ENCODE measurements at places on chromosomes 5 and 9. TPM values are rescaled to one million over a fixed set of nuclear protein-coding genes. Genes with fewer than 3 reads are reported as not detected.
A peak's percentile ranks its signal among the peaks of the same experiment; 100 is the strongest.

DNA sequence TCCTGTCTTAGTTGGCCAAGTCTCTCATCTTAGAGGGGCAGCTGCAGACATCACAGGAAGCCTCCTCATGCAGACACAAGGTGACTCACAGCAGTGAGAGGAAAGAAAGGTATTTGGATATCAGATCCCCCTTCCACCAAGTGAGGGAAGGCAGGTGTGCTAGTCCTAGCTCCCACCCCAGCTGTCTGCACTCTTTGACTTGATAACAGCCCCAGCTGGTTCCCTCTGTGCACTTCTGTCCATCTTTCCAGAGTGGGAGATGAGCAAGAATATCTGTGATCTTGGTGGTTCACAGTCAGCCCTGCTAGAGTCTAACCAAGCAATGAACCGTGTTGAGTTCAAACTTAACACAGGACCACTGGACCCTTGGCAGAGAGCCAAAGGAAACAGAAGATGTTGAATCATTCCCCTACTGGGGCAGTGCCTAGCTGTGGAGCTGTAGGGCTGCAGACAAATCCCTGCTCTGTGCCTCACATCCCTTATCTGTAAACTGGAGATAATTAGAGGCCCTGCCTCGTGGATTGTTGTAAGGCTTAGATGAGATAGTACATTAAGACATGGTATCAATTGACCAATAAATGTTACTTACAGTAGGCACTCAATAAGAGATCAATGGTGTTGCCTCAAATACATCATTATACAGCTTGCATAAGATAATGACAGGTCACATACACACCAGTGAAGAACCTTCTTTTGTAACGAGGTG lies 39.1 kb downstream of the SH3RF2 start:
- peak; percentile 68 for DNase-seq

- DNase-seq: no peak
Observed at GRCh38 chr9:136765041-136765440, 723 bp upstream of the LCN15 start.

SIT1 gene
- not detected for total RNA-seq

DNA sequence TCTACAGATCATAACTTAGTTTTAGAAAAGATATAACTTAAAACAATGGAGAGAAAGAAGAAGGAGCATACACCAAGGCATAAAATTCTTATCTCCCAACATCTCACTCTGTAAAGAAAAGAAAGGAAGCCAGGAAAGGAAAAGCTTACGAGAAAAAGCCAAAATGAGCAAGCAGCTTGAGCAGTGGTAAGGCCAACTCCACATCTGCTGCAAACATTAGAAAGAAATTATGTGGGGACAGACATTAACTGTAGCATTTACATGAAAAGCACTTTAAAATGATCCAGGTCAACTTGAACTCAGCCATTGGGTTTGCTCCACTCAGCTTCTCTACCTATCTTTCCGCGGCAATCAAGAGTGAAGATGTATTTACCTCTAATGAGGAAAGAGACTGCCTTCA lies 176.9 kb downstream of the BNC2 start:
- no peak for DNase-seq

GRCh38 chr9:86333651-86334050 lies 20.6 kb downstream of the TUT7 start:
- no peak for DNase-seq

DNA sequence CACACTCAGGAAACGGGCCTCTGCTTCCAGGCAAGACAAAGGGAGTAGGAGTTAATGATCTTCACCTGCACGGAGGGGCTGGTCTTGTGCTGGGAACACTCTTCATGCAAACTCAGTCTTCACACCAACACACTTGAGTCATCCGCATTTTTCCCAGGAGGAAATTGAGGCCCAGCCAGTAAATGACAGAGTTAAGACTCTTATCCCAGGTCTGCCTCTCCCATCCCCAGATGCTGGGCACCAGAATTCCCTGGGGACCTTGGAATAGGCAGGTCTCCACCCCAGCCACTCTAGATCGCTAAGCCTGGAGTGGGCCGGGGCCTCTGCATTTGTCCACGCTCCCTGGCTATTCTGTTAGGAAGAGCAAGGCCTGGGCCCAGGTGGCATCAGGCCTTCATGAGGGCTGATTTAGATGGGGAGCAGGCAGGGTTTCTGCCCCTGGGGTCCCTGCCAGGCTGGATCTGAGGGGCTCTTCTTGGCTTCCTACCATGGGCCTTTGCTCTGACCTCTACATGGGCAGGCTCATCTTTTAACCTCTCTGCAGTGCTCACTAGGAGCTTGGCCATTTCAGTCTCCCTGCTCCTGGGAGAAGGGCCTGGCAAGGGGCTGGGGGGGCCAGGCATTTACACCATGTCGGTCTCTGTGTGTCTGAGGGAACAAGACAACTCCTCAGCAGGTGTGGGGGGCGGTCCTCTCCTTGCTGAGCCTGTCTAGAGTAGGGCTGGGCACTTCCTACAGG lies 77.3 kb downstream of the AMBP start:
- DNase-seq: no peak

DNA sequence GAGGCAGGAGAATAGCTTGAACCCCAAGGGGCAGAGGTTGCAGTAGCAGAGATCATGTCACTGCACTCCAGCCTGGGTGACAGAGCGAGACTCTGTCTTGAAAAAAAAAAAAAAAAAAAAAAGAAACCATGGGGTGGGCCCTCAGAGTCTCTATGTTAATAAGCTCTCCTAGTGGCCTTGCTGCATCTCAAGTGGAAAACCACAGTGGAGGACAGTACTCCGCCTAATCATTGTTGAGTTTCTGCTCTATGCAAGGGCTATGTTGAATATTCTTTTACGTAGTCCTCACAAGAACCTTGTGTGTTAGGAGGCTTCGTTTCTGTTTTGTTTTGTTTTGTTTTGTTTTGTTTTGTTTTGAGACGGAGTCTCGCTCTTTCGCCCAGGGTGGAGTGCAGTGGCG lies 48.9 kb downstream of the TJP2 start:
- DNase-seq: no peak

CLIC3 gene
- 0.33 TPM for total RNA-seq

LTC4S gene
- 0.66 TPM for total RNA-seq

- DNase-seq: no peak
Observed at GRCh38 chr5:21802869-21803490, 1050.2 kb downstream of the CDH12 start.

LCN12 gene
- total RNA-seq: not detected

DNA sequence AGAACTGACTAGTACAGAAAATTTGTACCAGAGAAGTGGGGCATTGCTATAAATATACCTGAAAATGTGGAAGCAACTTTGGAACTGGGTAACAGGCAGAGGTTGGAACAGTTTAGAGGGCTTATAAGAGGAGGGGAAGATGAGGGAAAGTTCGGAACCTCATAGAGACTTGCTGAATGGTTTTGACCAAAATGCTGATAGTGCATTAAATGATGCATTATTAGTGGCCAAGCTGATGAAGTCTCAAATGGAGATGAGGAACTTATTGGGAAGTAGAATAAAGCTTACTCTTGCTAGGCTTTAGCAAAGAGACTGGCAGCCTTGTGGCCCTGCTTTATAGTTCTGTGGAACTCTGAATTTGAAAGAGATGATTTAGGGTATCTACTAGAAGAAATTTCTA lies 189.8 kb downstream of the FGF10 start:
- DNase-seq: no peak

DNA sequence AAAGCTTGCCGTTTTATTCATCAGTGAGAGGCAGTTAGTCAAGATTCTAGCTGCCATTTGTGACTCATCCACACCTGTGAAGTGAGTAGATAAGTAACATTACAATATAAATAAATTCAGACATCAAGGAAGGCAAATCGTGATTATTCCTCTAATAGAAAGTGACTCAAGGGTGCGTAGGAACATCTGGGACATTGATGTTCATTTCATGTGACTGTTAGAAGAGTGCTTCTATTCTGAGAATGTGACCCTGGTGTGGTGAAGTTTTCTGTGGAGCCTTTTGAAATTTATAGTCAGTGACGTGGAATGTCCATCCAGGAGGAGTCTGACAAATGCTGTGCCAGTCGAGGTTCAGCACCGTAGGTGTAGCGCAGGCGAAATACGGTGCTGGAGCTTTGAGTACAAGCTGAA lies 48.4 kb upstream of the FAM240B start:
- DNase-seq: no peak

TBC1D13 gene
- total RNA-seq: 12.3 TPM

DNA sequence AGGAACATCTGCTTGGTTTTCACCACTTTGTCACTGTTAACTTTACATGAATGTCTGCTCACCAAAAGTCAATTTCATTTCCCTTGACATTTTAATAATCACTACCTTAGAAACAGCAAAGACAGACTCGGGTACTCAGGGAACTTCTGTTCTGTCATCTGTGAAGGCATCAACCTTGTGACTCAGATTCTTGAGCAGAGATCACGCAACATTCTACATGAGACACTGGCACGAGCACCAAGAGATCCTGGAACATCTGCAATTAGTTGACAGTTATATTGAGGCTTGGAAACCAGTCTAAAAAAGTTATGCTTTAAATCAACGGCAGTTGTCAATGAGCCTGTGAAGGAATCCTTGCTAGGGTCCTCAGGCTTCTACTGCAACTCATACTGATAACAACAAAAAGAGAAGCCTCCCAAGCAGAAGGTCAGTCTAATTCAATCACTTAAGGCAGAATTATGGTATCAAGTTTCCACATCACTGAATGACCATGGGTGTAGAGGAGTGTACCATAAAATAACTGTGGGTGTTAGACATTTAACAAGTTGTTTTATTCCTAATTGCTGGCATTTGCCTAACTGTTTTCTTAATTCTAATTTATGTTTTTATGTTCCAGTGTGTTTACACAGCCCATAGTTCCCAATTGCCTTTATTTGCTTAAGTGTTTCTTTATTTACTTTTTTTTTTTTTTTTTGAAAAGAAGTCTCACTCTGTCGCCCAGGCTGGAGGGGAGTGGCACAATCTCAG lies 3.3 kb upstream of the PBX3 start:
- no peak for DNase-seq

- DNase-seq: no peak
Observed at GRCh38 chr5:57455511-57456455, 26.8 kb downstream of the ACTBL2 start.

- no peak for DNase-seq
Observed at GRCh38 chr5:57211039-57211438, 37.2 kb downstream of the GPBP1 start.

MAP3K1 gene
- total RNA-seq: 13.8 TPM

GRCh38 chr5:74177961-74178360 lies 462.6 kb downstream of the ENC1 start:
- DNase-seq: no peak

CYSRT1 gene
- 0.11 TPM for total RNA-seq

LVRN gene
- 0.18 TPM for total RNA-seq

All from pulmonary artery endothelial cell (primary cell).